Islet precursor cell (in vitro differentiated cells): ENCODE measurements at places on chromosomes 7 and 10.

GRCh38 chr10:109166935-109167334 is 756.4 kb downstream of the XPNPEP1 start:
- no peak for DNase-seq

- no peak for DNase-seq
These were observed 153.3 kb downstream of the ZMYND11 start for GRCh38 chr10:288316-289200.

GRCh38 chr7:29113384-29114102 is 32.8 kb downstream of the CPVL start:
- DNase-seq = peak; percentile 87

DNA sequence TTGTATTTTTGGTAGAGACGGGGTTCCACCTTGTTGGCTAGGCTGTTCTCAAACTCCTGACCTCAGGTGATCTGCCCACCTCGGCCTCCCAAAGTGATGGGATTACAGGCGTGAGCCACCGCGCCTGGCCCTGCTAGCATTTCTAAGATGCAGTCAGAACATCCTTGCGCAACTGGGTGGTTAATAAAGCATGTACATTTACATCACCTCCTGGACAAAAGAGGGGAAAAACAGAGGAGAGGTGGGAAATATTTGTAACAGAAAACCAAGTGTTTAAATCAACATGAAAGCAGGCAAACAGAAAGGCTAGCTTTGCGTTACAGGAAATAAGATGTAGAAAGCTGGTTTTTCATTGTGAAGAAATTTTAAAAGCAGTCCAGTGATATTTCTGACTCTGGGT is 220.9 kb upstream of the KMT2E start:
- DNase-seq = no peak

- DNase-seq = peak; percentile 84
These were observed 7.1 kb upstream of the WDR86 start for GRCh38 chr7:151416941-151417315.

- DNase-seq = no peak
These were observed 74.2 kb downstream of the CTNNA3 start for GRCh38 chr10:67621834-67622233.

- no peak for DNase-seq
These were observed 103.5 kb downstream of the ADARB2 start for GRCh38 chr10:1633783-1634182.

DNA sequence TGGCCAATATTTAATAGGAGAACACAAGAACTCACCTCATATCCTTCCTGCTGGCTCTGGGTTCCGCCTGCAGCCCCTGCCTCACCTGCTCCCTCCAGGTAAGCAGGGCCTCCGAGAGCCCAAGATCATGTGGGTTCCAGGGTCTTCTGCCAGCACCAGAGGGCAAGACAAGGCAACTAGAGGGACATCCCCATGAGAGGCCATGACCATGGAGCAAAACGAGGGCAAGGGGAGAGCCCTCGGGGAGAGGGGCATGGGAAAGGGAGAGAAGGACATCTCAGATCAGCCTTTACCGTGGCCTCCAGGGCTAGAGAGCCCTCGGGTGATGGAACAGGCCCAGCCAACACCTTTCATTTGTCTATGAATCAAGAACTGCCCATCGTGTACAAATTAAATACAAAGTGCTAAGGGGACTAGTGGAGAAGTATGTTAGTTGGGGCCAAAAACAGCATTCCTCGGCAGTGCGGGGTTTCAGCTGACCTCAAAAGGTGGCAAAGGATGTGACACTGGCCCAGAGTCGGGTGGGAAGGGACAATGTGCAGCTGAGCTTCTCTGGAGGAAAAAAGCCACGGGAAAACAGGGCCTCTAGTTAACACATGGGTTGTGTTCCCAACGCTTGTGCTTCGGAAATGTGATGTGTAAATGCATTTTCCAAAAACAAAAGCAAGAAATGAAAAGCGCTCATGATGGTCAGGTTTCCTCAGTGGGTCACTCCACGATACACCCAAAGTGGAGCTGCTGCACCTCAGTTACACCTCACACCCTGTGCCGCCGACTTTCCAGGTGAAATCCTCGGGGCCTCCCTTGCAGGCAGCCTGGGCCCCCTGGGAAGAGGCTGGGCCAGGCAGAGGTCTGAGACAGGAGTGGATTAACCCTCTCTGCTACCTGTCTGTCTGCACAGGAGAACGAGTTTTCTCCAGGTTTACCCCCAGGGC is 2.0 kb downstream of the AOC1 start:
- DNase-seq = peak; percentile 45

GRCh38 chr10:132649651-132650360 is 112.2 kb downstream of the INPP5A start:
- DNase-seq = no peak

DNA sequence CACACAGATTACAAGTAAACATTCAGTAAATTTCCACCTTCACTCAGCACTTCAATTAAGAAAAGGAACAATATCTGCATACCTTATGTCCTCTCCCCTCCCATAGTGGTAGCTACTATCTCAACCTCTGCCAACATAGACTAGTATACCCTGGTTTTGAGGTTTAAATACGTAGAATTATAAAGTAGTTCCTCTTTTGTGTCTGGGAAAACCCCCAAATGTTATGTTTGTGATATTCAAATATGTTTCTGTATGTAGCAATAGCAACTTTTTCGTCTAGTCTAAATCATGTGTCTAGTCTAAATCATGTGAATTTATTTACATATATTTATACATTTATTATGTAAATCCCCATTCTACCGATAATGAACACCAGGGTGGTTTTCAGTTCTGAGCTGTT is 13.2 kb upstream of the CAMK2B start:
- no peak for DNase-seq

DNA sequence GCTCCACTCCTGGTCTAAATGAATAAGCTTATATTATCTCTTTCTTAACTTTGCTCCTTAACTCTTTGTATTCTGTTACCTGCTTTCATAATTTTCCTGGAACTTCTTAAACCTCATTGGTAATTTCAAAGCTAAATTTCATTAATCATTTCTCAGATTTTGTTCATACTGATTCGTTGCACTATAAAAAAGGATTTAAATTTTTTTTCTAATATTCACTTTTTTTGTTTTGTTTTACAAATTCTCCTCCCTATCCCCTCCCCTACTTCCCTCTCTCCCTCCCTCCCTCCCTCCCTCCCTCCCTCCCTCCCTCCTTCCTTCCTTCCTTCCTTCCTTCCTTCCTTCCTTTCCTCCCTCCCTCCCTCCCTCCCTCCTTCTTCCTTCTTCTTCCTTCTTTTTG is 14.7 kb downstream of the ST7 start:
- no peak for DNase-seq

DNA sequence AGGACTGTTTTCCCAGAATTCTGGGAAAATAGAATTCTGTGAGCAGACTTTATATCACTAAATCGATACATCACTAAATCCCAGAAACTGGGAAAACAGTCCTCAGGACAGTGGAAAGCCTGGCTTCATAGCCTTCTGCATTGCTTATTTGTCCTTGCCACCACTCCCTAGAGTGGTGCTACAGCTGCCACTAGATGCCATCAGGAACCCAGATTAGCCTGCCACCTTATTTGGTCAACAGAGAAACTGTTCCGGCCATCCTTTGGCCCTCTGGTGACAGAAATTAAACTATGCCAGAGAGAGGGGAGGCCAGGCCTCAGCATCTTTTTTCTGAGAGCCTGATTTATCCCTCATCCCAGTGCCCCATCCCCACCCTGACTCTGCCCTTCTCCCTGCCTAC is 19.6 kb upstream of the NFKB2 start:
- no peak for DNase-seq

DNA sequence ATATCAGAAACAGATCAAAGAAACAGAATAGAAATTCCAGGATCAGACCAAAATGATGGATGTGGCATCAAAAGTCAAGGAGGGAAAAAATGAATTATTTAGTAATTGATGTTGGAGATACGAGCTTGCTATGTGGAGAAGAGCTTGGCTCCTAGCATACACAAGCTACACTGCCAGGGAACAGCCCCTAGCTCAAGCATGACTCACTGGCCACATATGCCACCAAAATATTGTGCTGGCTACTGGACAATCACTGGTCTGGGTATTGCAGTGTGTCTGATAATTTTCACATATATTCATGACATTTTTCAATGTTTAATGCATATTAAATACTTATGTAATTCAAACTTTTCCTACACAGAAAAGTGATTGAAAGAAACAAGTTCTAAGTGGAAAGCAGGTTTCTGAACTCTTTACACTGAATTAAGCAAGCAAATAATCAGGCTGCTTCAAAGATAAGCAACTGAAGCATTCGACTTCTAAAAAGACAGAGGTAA is 59.3 kb downstream of the OAT start:
- no peak for DNase-seq
